MV-4-11 (cell line): ENCODE measurements at places on chromosomes 3 and 15.
A peak's percentile ranks its signal among the peaks of the same experiment; 100 is the strongest.

GRCh38 chr3:127000119-127000518 is 17.2 kb downstream of the PLXNA1 start:
- DNase-seq, result no peak

- DNase-seq, result no peak
Observed at GRCh38 chr15:35455201-35455600, 90.8 kb downstream of the DPH6 start.

DNA sequence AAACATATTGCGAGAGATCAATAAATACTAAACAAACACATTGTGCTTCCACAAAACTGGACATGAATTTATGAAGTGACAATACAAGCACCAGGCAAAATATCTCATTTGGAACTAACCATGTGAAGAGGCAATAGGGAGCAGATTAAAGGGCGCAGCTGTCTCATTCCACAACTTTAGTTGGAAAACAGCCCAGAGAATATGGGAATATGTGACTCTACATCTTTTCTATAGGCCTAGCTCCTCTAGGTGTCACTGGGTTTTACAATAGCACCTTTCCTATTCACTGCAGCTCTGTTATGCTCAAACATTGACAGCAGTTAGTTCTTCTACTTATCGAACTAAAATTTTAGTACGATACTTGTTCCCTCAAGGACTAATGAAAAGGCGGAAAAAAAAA is 866.3 kb upstream of the GBE1 start:
- no peak for DNase-seq

- peak; percentile 55 for DNase-seq
Observed at GRCh38 chr3:33096093-33096868, 665 bp downstream of the GLB1 start.

- no peak for DNase-seq
Observed at GRCh38 chr3:17088602-17089313, 204.0 kb downstream of the PLCL2 start.

DNA sequence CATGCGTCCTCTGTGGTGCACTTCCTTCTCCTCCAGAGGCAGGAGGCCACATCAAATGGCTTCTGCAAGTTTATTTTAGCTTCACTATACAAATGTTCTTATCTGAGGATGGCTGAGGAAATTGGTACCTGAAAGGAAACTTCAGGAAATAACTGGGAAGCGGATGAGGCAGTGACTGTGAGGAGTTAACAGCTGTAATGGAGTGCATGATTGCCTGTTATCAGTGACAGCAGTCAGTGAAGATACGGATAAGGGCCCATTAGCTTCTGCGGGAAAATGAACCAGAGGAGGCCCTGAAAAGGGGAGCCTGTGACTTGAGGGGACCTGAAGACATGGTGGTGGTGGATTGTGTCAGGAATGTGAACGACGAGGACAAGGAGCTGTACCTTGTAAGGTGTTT is 51.8 kb downstream of the SPATA16 start:
- DNase-seq, result no peak

DNA sequence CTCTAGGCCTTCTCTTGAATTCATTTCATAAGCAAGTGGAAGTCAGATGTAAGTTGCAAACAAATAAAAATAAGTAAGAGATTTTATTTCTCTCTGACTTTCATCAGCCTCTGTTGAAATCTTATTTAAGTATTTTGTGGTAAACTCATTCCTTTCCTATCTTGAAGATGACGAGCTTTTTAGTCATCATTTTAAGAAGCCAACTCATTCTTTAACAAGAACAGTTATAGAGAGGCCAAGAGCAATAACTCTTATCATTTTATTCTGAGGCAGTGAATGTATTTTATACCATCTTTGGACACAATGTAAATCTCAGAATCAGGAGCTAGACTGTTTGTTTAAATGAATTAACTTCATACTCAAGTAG is 147.5 kb upstream of the MBNL1 start:
- DNase-seq, result no peak

DNA sequence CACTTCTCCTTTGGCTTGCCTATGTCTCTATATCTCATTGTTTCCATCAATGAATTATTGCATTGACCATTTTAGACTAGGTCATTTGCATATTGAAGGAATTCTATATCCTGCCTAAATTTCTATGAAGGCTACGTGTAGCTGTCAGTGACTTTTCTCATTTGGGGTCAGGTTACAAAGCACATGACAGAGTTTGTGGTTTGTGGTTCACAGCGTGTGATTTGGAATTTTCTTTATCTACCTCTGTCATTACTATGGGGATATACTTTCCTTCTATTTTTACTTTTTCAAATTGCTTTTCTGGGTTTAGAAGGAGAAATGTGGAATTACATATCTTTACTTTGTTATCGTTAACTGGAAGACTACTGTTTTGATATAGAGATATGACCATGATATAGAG is 317.3 kb upstream of the CFAP20DC start:
- DNase-seq, result no peak

DNA sequence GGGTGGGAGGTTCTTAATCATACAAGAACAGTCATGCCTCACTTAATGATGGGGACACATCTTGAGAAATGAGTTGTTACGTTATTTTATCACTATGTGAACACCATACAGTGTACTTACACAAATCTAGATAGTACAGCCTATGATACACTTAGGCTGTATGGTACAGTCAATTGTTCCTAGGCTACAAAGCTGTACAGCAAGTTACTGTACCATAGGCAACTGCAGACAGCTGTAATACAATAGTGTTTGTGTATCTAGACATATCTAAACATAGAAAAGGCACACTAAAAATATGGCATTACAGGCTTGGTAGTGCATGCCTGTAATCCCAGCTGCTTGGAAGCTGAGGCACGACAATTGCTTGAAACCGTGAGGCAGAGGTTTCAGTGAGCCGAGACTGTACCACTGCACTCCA is 55.7 kb upstream of the PLXND1 start:
- DNase-seq, result no peak

- DNase-seq, result no peak
Observed at GRCh38 chr3:72722930-72723726, 125.1 kb downstream of the SHQ1 start.

DNA sequence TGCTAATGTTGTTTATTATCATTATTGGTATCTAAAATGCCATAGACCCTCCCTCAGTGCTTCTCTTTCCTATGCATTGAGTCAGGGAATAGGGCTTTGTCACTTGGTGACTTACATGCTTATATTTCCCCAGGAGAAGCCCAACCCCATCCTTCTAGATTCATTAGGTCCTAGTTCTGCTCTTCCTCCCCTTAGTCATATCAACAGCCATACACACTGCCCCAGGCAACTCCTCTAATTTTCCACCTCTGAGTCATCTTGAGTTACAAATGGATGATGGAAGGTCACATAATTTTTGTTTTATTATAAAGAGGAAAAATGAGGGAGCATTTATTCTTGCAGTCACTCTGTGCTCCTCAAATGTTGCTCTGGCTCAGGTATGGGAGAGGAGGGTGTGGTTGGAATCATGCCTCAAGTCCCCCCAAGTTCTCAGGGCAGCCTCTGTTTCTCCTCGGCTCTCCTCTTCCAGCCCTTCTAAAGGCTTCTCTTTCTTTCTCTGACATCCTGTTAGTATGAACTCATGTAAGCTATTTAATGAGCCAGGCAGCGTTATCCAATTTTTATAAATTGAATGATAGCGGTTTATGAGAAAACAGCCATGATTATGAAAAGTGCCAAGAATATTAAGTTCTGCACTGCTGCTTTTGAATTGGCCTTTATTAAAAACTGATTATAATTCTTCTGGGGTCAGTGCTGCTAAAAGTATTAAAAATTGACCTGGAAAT is 45.6 kb upstream of the FSTL1 start:
- DNase-seq, result no peak

GRCh38 chr3:156630081-156630772 is 44.2 kb upstream of the TIPARP start:
- DNase-seq, result no peak

- DNase-seq, result no peak
Observed at GRCh38 chr3:46516521-46516920, 18.7 kb downstream of the RTP3 start.
